Activated CD4-positive, alpha-beta T cell treated with anti-CD3 and anti-CD28 coated beads for 36 hours (primary cell): ENCODE measurements at places on chromosomes 7 and 10.

DNA sequence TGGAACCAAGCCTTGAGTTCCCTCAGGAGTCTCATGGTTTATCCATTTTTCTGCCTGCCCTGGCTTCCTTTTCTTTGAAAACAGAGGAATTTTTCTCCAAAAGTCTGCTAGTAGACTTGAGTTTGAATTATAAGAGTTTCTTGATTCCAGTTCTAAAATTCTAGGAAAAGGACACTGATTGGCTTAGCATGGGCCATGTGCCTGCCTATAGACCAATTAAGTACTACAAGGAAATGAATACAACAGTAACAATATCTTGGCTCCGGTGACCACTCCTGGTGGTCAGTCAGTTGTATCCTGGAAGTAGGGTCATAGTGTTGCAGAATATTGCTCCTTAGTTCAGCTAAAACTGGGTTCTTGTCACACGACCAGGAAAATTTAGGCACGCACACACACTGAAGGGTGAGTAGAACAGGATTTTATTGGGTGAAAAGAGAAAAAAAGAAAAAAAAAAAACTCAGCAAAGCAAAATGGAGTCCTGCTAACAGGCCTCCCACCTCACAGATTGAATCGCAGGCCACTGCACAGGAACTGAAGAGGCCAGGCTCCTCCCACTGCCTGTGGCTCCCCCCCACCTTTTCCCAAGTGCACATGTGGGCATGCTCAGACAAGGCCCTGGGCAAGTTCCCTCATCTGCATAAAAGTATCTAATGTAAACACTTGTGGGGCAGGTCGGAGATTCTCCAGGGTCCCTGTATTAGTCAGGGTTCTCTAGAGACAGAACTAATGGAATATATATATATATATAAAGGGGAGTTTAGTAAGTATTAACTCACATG, 155.1 kb downstream of the LYZL1 start:
- DNase-seq = peak; percentile 21

- no peak for DNase-seq
Observed at GRCh38 chr10:100825325-100825875, 80.0 kb downstream of the PAX2 start.

GRCh38 chr7:121351682-121352081, 22.9 kb downstream of the WNT16 start:
- DNase-seq = no peak

GRCh38 chr7:2923886-2924574, 79.9 kb upstream of the GNA12 start:
- DNase-seq = no peak

DNA sequence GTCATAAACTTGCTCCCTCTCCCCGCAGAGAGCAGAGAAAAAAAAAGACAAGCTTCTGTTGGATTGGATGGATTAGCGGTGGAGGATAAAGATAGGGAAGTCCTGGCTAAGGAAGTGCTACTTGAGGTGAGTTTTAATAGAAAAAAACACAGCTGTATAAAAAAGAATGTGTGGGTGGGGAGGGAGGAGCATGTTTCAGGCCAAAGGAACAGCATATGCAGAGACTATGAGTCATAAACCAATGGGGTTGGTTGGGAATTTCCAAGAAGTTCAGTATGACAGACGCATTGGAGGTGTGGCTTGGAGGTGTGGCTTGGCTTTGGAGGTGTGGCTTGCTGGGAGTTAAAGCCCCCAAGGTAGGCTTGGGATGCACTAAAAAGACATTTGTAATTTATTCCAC, 103.0 kb upstream of the LSM8 start:
- DNase-seq = peak; percentile 69
